ENCODE measurements at places on chromosomes 1 and 21.

DNA sequence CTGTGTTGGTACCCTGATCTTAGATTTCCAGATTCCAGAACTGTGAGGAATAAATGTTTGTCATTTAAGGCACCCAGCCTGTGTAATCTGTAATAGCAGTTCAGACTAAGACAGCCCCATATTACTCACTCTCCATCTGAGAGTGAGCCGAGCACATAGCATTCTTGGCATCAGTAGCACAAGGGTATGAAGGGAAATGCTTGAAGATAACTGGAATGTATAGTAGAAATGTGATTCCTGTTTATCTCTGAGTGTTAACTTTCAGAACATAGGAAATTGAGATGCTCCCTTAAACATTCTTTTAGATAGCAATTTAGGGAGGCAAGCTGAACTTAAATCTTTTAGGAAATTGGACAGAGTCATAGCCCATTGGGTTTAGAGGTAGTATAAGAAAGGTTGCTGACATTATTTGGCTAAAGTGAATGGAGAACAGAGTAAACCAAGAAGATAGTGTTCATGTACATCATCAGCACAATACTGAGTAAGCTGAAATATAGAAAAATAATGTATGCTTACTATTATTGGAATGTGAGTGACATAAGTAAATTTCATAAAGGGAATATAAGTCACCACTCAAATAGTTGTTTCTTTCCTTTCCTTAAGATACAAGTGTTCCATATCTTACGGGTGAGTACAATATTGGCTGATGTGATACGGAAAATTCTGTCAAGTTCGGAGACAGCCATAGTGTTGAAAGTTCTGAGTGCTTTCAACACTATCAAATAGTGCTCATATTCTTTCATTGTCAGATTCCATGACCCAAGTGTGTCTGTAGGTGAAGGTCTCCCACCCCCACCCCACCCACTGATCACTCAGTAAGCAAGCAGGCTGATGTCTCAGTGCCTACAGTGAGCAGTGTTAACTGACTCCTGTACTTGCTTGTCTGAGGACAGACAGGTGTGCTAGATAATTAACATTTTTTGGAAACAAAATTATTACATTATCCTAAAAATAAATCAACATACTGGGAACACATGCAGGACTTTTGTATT, 73.7 kb downstream of the LRRC8D start:
- DNase-seq, result no peak

- no peak for DNase-seq
These were observed 33.4 kb upstream of the CRNN start for GRCh38 chr1:152447484-152447883.

- DNase-seq, result peak; percentile 20
These were observed 199.5 kb downstream of the LRRIQ3 start for GRCh38 chr1:73998348-73998959.

DNA sequence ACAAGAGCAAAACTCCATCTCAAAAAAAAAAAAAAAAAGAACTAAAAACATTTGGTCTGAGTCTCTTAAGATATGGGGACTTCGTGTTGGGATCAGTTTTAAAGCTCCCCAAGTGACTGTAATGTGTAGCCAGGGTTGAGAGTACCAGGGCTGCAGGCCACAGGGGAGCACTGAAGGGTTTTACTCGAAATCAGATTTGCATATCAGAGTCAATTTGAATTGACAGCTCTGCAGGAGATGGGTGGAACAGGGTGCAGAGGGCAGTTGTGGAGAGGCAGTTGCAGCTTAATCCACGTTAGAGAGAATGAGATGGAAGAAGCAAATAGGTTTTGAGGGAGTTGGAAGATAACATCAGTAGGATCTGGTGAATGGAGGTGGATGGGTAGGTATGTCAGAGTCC, 20.6 kb upstream of the ELOA start:
- DNase-seq, result no peak

GRCh38 chr1:98051065-98051675, 130.3 kb upstream of the DPYD start:
- DNase-seq, result peak; percentile 83

- no peak for DNase-seq
These were observed 10.0 kb downstream of the ADAMTS1 start for GRCh38 chr21:26835027-26835713.

- no peak for DNase-seq
These were observed 8.9 kb downstream of the CAPZA1 start for GRCh38 chr1:112628516-112628915.

- no peak for DNase-seq
These were observed 26.3 kb upstream of the PTGFR start for GRCh38 chr1:78464449-78464891.

- DNase-seq, result no peak
These were observed 174.7 kb downstream of the NRIP1 start for GRCh38 chr21:14890141-14890540.

DNA sequence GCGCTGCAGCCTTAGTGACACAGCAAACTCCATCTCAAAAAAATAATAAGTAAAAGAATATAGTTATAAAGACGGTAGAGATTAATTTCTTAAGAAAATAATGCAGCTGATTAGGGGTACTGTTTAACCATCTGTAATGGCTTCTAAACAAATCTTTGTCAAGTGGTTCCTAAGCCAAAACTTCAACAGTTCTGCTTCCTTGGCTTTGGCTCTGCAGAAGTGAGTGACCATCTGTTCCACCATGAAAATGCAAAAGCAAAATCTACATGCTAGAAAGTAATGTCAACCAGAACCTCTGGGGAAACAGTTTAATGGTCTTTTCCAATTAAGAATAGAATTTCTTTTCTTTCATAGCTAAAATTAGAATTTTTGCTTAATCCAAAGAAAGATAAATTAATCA, 8.3 kb upstream of the SH2D5 start:
- DNase-seq, result no peak

DNA sequence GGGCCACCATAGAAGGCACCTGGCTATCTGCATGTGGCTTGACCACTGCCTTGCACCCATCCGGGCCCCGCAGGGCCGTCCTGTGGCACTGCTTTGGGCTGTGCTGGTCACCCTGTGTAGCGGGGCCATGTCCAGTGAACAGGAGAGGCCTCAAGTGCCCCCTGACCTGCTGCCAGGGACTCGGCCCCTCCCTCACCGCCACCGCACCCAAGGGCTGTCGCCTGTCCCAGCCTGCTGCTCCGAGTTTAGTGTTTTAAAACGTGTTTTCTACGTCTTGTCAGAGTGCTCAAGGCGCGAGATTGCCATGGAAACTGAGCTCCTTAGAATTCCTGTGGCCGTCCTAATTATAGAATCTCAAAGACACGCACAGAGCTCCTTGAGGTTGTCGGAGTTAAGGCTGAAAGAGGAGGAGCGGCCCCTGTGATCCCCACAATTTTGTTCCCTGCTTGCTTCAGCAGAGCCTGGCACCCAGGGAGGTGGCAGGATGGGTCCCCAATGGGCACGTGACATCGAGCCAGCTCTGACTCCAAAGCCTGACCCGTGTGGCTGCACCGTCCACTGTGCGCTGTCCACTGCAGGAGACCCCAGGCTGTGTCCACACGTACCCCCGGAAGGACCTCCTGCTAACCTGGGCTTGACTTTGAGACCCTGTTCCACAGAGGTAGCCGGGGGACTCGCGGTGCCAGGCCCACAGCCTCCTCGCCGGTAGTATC, 66.2 kb downstream of the FAAP20 start:
- no peak for DNase-seq

- DNase-seq, result no peak
These were observed 12.4 kb upstream of the BSDC1 start for GRCh38 chr1:32406629-32407111.

GRCh38 chr1:245715970-245716369, 561.2 kb downstream of the KIF26B start:
- no peak for DNase-seq

GRCh38 chr21:33332143-33332542, 7.4 kb downstream of the IFNAR1 start:
- DNase-seq, result no peak

DNA sequence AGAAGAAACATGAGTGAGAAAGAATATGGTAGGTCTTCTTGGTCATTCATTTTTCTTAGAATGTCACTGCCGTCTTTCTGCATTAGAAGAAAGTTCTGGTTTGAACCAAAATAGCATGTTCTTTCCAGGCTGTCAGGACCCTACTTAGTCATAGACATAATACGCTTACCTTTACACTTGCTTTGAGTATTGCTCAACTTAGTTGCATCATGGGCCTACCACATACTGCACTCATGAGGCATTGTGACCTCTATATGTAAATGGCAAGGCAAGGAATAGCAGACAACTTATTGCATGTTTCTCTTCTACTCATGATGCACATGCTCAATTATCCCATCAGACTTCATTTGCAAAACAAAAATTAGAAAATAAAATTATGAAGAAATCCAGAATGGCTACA, 415.0 kb downstream of the HLX start:
- no peak for DNase-seq

GRCh38 chr1:115363171-115363570, 25.1 kb upstream of the NGF start:
- DNase-seq, result no peak

DNA sequence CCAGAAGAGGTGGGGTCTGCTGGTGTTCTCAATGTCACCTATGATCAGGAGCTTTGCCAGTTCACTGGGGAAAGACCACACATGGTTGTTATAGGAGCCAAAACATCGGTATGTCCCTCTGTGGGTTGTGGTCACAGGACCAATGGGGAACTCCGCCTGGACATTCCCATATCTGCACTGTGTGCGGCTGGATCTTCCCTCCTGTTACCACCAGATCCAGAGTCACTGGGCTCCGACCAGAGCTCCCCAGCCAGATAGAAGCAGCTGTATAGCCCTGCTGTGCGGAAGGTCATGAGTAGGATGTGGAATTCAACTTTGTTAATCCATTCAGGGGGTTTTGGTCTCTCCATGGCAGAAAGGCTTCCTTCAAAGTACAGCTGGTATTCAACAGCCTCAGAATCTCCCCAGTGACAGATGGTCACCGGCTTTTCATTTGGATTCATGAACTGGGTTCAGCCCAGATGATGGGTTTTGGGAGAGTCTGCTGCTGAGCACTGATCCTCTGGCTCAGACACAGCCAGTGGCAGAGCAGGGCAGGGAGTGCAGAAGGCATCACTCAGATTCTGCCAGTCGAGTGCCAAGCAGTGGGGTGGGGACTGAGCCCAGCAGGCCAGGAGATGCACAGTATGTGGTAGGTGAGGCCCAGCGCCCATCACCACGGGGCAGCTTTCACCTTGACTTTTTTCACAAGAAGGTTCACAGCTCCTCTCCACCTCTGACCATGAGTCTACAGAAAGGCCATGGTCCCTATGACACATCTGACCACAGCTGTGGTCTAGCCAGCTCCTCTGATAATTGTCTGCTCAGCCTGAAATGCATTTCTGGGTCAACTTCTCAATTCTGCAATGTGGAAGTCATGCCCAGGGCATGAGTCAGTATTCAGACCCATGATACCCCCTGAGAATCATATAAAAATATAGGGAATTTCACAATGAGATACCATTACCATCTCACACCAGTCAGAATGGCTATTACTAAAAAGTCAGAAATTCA, 2.9 kb upstream of the SHCBP1L start:
- DNase-seq, result no peak

DNA sequence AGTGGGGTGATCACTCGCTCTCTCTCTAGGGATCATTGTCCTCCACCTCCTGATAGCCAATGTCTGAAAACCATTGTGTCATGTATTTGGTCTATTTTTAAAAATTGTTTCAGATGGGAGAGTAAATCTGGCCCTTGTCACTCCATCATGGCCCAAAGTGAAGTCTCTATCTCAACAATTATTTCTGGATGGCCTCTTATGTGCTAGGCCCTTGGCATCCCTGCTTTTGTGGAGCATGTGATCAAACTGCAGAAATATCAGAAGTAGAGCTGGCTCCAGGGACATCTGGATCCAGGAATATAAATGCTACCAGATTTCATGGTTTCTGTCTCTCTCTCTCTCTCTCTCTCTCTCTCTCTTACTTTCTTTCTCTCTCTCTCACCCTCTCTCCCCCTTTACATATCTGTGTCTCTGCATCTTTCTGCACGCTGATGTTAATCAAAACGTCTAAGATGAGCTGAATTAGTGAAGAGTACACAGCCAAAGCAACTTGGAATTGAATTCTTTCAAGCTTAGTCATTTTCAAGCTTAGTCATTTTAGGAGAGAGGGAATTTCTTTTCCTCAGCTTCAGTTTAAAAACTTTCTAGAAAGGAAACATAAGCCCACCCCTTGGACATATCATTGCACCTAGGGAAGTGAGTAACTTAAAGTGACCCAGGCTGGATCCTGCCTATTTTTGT, 47.4 kb upstream of the DOCK7 start:
- DNase-seq, result no peak

GRCh38 chr1:33426916-33427315, 4.0 kb downstream of the PHC2 start:
- DNase-seq, result no peak

- DNase-seq, result peak; percentile 33
These were observed 170.0 kb downstream of the GRIK3 start for GRCh38 chr1:36864182-36864822.

GRCh38 chr1:203327684-203328457, 22.6 kb downstream of the BTG2 start:
- DNase-seq, result peak; percentile 67

DNA sequence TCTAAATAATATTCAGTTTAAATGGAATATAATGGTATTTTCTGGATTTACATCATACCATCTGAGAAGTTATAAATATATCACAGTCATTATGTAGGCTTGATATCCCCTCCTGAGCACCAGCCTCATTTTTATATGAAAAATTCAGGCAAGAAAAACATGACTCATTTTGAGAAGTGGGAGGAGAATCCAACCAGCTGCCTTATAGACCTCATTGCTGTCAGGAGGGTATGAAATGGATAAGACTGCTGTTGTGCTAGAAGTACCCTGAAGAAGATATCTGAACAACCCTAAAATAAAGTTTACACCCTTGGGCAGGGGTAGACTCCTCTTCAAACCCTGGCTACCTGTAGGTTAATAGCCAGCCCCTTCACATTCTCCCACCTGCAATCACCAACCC, 8.8 kb downstream of the GIPC2 start:
- no peak for DNase-seq

DNA sequence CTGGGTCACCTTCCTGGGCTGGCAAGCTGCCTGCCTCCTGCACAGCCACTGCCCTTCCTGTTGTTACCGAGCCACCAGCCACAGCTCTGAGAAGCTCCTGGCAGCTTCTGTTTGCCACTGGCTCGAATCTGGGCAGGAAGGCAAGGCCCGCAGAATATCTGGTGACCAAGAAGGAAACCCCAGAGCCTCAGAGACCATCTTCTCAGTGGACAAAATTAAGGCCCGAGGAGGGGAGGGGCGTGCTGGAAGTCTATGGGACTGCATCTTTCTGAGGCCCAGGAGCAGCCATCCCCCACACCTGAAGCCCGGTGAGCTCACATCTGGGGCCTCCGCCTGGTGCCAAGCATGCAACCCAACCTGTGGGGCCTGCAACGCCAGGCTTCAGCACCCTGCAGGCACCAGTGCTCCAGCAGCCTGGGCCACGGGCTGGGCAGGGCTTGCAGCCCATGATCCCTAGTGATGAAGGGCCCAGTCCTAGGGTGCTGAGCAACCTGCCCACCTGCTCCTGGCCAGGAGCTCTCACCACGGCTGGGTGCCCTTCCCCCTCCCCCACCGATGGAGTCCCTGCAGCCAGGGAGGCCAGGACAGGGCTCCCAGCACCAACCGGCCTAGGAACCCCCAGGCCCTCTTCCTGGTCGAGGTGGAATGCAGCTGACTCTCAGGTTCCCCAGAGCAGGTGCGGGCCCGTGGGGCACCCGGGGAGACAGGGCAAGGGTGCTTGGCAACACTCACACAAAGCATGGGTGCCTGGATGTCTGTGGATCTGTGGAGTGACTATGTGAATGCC, 879 bp downstream of the CPTP start:
- no peak for DNase-seq

GRCh38 chr1:245234217-245235081, 79.7 kb downstream of the KIF26B start:
- DNase-seq, result no peak

- no peak for DNase-seq
These were observed 3.5 kb upstream of the UTS2 start for GRCh38 chr1:7856345-7856744.
